ENCODE measurements at places on chromosomes 4 and X. TPM values are rescaled to one million over a fixed set of nuclear protein-coding genes. Genes with fewer than 3 reads are reported as not detected.

GRCh38 chr4:121177246-121178137 lies 13.4 kb upstream of the TNIP3 start:
- no peak for DNase-seq
- H3K4me1 ChIP-seq: no peaks in the 10 kb centered on the region
- no peaks in the 10 kb centered on the region for H3K27me3 ChIP-seq

- DNase-seq: no peak
- H3K27ac ChIP-seq: no peak overlapping the region
- no peaks in the 10 kb centered on the region for H3K36me3 ChIP-seq
- H3K27me3 ChIP-seq: no peaks in the 10 kb centered on the region
Observed at GRCh38 chr4:109276482-109277095, 25.9 kb downstream of the COL25A1 start.

TCP11X2 gene
- not detected for total RNA-seq

- no peak overlapping the region for H3K27ac ChIP-seq
- no peak overlapping the region for H3K4me3 ChIP-seq
- no peak for DNase-seq
- no peaks in the 10 kb centered on the region for H3K27me3 ChIP-seq
- H3K36me3 ChIP-seq: no peaks in the 10 kb centered on the region
- H3K4me1 ChIP-seq: no peaks in the 10 kb centered on the region
Observed at GRCh38 chrX:29841750-29842149, 373.6 kb upstream of the MAGEB2 start.

DNA sequence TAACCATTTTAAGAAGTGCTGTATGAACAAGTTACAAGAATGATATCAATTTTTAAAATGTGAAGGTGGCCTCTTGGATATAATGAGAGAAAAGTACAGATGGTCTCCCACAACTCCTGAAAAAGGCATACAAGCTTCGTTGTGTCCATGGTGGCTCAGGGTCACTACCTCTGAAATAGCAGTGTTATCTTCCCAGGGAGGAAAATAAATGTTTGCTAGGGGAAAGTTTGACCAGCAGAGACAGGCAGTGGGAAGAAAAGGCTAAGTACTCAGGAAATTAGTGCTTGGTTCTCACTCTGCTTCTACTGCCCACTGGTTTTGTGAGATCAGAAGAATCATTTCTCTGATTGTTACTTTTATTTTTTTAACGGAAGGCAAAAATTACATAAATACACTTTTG lies 39.4 kb downstream of the PPP1R2C start:
- H3K4me1 ChIP-seq: no peaks in the 10 kb centered on the region
- H3K27ac ChIP-seq: no peak overlapping the region
- H3K4me3 ChIP-seq: no peak overlapping the region
- H3K27me3 ChIP-seq: no peaks in the 10 kb centered on the region

- H3K27me3 ChIP-seq: no peaks in the 10 kb centered on the region
- H3K4me1 ChIP-seq: no peaks in the 10 kb centered on the region
- H3K27ac ChIP-seq: no peak overlapping the region
- no peaks in the 10 kb centered on the region for H3K36me3 ChIP-seq
Observed at GRCh38 chr4:41160012-41160789, 54.1 kb downstream of the APBB2 start.

- 0 out of 2 replicates have a peak, but pooled peaks cover 3% of the 10 kb centered on the region for H3K4me1 ChIP-seq
- H3K27ac ChIP-seq: no peak overlapping the region
- no peaks in the 10 kb centered on the region for H3K36me3 ChIP-seq
- H3K4me3 ChIP-seq: no peak overlapping the region
Observed at GRCh38 chrX:29662759-29663503, 552.4 kb upstream of the MAGEB2 start.

- H3K27me3 ChIP-seq: no peaks in the 10 kb centered on the region
- H3K36me3 ChIP-seq: no peaks in the 10 kb centered on the region
- H3K27ac ChIP-seq: no peak overlapping the region
- H3K4me1 ChIP-seq: no peaks in the 10 kb centered on the region
- no peak overlapping the region for H3K4me3 ChIP-seq
Observed at GRCh38 chrX:151771726-151772125, 37.2 kb downstream of the CNGA2 start.

NIPAL1 gene
- total RNA-seq: 8.7 TPM

DNA sequence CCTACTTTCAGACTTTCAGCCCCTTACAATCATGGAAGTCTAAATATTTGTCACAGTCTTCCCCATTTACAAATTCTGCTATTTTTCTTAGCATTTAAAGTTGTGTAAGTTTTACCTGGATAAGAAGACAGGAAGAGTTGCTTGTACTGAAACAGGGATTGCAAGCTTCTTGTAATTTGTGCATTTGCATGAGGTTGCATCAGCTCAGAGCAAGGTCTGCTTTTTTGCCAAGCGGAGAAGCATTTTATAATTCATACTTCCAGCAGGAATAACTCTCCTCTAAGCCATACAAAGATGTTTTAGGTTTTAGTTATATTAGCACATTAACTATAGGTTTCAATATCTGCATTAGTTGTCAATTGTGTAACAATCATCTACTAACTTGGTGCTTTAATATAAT lies 922.0 kb upstream of the PABPC4L start:
- DNase-seq: no peak
- no peak overlapping the region for H3K4me3 ChIP-seq
- no peaks in the 10 kb centered on the region for H3K36me3 ChIP-seq

CXXC4 gene
- 11.1 TPM for total RNA-seq

- H3K4me1 ChIP-seq: no peaks in the 10 kb centered on the region
- no peak overlapping the region for H3K27ac ChIP-seq
- no peak overlapping the region for H3K4me3 ChIP-seq
- no peaks in the 10 kb centered on the region for H3K27me3 ChIP-seq
Observed at GRCh38 chrX:50707405-50707804, 106.6 kb downstream of the SHROOM4 start.

DNA sequence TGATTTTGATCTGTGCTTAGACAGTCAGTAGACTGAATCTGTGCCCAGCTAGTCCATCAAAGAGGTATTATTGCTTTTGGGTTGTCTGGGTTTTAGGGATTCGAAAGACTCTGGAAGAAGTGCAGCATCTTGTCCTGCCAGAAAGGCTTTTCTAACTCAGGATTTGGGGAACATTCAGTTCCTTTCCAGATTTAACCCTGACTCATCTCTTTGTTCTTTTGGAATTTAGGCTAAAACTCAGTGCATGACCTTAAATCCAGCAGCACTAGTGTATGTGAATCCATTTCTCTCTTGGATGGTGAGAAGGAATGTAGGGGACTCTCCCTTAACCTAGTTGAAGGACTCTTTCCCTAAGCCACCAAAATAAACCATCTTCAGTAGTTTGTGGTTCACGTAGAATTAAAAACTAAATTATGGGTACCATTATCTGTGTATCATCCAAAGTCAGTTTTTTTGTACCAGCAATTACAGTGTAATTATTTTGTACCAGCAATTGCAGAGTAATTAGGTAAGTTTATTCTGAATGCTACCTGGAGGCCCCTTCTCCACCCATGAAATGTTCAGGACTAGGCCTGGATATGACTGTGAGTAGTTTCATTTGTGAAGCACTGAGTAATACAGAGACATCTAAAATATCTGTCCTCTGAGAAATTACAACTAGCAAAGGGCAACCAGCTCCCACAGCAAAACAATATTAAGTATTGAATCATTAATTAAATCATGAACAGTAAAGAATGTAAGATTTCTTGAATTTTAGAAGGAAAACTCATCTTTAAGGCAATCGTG lies 384.0 kb downstream of the TMA16 start:
- no peak overlapping the region for H3K27ac ChIP-seq
- no peak for DNase-seq
- H3K27me3 ChIP-seq: no peaks in the 10 kb centered on the region
- H3K4me1 ChIP-seq: no peaks in the 10 kb centered on the region
- no peaks in the 10 kb centered on the region for H3K36me3 ChIP-seq

GRCh38 chr4:92634882-92635281 lies 331.1 kb downstream of the GRID2 start:
- no peaks in the 10 kb centered on the region for H3K27me3 ChIP-seq
- H3K27ac ChIP-seq: no peak overlapping the region
- H3K4me1 ChIP-seq: no peaks in the 10 kb centered on the region
- DNase-seq: no peak
- no peak overlapping the region for H3K4me3 ChIP-seq

- peaks cover 10% of the 10 kb centered on the region for H3K4me1 ChIP-seq
- H3K27me3 ChIP-seq: no peaks in the 10 kb centered on the region
- no peak overlapping the region for H3K4me3 ChIP-seq
- peak overlapping the region; percentile 13 for H3K27ac ChIP-seq
- no peaks in the 10 kb centered on the region for H3K36me3 ChIP-seq
Observed at GRCh38 chr4:36218121-36218520, 26.2 kb downstream of the ARAP2 start.

RAB33A gene
- total RNA-seq: 24.4 TPM

DNA sequence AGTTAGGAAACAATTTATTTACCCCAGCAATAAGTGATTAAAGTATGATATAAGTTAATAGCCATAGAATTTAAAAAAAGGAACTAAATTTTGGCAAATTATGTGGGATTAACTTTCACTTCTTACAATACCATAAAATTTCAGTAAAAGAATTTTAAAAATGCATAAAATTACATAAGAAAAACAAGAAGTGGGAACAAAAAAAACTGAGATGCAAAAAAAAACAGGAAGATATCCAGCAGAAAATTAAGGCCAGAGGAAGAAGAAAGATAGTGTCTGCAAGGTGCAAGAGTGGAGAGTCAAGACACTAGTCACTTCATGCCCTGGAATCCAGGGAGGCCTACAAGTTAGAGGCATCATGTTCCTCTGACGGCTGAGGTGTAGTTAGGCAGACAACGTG lies 184.2 kb downstream of the GASK1B start:
- H3K27me3 ChIP-seq: no peaks in the 10 kb centered on the region
- no peak overlapping the region for H3K4me3 ChIP-seq
- no peaks in the 10 kb centered on the region for H3K36me3 ChIP-seq
- H3K4me1 ChIP-seq: no peaks in the 10 kb centered on the region
- DNase-seq: no peak

- H3K27me3 ChIP-seq: no peaks in the 10 kb centered on the region
- no peak overlapping the region for H3K4me3 ChIP-seq
- no peaks in the 10 kb centered on the region for H3K4me1 ChIP-seq
- no peaks in the 10 kb centered on the region for H3K36me3 ChIP-seq
- DNase-seq: no peak
- no peak overlapping the region for H3K27ac ChIP-seq
Observed at GRCh38 chr4:67273666-67274065, 271.6 kb downstream of the CENPC start.

- H3K4me3 ChIP-seq: no peak overlapping the region
- H3K36me3 ChIP-seq: peaks cover 2% of the 10 kb centered on the region
- H3K27me3 ChIP-seq: no peaks in the 10 kb centered on the region
- DNase-seq: no peak
- peaks cover 6% of the 10 kb centered on the region for H3K4me1 ChIP-seq
Observed at GRCh38 chr4:183441276-183441675, 3.2 kb upstream of the CDKN2AIP start.

- no peaks in the 10 kb centered on the region for H3K36me3 ChIP-seq
- no peak for DNase-seq
- no peak overlapping the region for H3K4me3 ChIP-seq
- no peaks in the 10 kb centered on the region for H3K27me3 ChIP-seq
Observed at GRCh38 chr4:106495476-106495875, 126.9 kb upstream of the GIMD1 start.
